Esophagus squamous epithelium (tissue), 5 donors: ENCODE measurements at places on chromosomes 12 and 14. TPM values are rescaled to one million over a fixed set of nuclear protein-coding genes. Genes with fewer than 3 reads are reported as not detected.

The SLC5A8 gene
- total RNA-seq, result not detected

The KRT85 gene
- total RNA-seq, result not detected

The JAG2 gene
- total RNA-seq, result 20.8 TPM

The RTN1 gene
- 1.6 TPM for total RNA-seq

The PSME2 gene
- 44.4 TPM for total RNA-seq

The IRF9 gene
- 52.2 TPM for total RNA-seq

The COPS7A gene
- 57.5 TPM for total RNA-seq

The ACTR10 gene
- 37.4 TPM for total RNA-seq
